Heart right ventricle (tissue), 16 donors: ENCODE measurements at places on chromosomes 11 and 22. TPM values are rescaled to one million over a fixed set of nuclear protein-coding genes. Genes with fewer than 3 reads are reported as not detected.

Gene SCN3B
- 0.80 TPM for polyA plus RNA-seq

DNA sequence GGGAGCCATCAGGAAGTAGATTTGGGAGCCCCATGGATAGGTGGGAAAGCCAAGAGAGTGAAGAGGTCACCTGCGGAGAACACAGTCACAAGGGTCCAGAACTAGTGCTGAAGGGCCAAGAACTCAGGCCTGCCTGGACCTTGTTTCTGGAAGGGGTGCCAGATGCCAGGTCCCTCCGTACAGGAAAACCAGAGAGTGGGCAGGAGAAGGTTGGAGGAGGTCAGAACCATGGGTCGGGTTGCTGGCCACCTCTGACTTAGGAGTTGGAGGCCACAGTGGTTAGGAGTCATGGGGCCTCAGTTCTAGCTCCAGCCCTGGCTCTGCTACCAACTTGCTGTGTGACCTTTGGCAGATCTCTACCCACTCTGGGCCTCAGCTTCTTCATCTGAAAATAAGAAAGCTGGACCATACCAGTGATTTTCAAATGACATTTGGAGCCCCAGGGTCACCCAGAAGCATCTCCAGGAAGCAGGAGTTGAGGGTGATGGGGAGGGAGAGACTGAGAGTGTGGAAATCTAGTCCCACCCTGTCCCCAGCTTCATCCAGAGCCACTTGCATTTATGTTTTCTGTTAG lies 20.8 kb upstream of the TUB start:
- no peak for DNase-seq

DNA sequence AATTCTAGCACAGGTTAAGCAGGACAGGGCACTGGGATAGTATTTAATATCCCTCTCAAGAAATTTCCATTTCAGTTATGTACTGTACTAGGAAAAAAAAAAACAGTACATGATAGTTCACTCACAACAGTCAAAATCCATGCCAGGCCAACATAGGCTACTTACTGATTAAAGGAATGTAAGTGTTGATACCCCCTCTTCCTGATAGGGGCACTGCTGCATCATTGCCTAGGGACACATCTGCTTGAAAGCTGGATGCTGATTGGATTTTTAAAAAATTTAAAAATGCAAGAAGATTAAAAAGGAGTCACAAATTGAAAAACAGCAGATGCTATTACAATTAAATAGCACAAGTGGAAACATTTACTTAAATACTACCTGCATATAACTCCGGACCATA lies 43.4 kb downstream of the APOL5 start:
- no peak for DNase-seq

Gene CHRM1
- not detected for polyA plus RNA-seq

DNA sequence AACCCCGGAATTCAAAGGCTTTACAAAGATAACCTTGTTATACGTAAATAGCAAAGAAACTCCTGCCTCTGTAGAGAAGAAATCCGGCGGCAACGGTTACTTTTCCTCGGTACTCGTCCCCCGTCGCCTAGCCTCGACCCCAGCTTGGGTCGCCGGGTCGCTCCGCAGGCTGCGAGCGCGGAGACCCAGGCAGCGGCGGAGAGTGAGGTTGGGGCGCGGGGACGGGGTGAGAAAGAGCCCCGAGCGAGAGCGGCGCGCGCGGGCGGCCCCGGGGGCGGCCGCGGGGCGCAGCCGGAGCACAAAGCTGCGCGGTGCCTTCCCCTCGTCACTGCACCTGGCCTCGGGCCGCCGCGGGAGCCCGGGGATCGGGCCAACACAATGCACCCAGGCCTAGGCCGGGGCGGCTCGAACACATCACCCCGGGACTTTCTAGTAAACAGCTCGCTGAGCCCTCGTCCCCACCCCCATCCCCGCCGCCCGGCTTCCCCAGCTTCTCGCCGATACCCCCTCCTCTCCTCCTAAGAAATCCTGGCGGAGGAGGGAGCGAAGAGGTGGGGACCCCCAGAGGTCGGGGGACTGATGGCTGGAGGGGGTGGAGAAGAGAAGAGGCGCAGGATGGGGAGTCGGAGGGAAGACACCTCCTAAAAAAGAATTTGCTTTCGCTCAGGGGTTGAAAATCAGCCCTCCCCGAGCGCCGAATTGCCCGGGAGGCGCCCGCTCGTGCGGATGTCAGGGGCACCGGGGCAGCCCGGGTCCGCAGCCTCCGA lies 845 bp downstream of the MPPED2 start:
- DNase-seq: peak; percentile 20

DNA sequence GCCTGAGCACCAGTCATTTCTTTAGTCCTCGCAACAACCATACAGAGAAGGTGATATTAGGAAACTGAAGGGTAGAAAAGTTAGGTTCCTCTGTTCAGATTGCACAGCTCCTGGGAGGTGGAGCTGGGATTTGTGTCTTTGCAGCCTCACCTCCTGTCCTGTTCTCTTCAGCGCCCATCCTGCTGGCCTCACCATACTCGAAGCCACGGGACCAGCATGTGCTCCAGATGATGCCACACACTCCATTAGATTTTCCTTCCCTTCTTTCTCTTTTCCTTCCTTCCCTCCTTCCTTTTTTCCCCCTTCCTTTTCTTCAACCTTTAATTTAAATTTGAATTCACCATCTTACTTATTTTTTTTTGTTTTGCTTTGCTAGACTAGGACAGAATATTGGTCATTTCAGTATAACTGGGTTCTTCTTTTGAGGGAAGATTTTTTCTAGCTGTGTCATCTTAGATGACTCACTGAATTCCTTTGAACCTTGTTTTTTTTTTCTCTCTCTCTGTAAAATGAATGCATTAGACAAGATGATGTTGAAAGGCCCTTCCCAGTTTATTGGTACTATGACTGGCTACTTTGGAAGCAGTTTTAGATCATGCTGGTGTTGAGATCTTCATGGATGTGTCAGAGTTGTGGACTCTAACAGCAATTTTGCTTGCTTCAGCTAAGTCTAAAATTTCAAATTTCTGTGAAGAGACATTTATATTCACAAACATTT lies 662.5 kb upstream of the TENM4 start:
- DNase-seq: no peak

DNA sequence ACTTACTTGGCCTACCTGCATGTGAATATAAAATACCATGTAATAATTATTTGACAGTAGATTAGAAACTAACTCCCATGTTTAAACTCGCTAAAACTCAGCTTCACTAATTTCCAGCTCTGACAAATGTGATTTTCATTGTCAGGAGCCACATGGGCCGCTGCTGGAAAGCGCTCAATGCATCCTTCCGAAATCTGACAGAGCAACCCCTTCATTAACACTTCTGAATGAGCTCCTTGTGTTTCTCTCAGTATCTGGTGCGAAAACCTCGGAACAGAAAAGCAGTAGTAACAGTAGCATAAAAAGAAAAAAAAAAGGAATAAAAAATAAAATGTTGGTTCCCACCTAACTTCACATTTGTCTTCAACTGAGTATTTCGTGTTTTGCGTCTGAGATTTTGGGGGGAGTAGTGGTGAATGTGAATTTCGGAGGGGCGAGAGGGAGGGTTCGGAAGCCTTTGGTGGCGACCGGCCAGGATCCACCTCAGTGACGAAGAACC lies 710 bp downstream of the MTCH2 start:
- no peak for DNase-seq
